ENCODE measurements at places on chromosomes 3 and 15.

- no peak for DNase-seq
Measured at GRCh38 chr3:143242101-143242500, 122.5 kb downstream of the CHST2 start.

- DNase-seq = no peak
Measured at GRCh38 chr3:178849199-178849910, 222.3 kb downstream of the ZMAT3 start.

GRCh38 chr3:50352781-50353180, 2.1 kb downstream of the CYB561D2 start:
- DNase-seq = no peak

DNA sequence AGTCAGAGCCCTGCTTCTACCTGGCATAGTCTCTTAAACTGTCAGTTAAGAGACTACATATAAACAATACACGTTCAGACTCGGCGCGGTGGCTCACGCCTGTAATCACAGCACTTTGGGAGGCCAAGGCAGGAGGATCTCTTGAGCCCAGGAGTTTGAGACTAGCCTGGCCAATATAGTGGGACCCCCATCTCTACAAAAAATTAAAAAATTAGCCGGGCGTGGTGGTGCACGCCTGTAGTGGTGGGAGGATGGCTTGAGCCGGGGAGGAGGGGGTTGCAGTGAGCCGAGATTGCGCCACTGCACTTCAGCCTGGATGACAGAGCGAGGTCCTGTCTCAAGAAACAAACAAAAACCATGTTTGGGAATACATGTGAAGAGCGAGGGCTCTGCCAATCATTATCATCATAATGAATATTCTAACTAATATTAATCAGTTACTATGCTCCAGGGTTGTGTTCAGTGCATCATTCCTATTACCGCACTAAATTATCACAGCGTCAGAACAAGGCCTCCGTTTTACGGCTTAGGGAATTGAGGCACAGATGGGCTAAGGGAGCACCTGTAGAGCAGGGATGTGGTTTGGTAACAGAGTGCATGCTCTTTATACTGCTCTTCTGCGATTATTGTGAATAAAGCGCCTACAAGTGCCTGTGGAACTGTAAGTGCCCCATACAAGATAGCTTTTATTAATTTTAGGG, 844 bp upstream of the UQCC5 start:
- peak; percentile 57 for DNase-seq

GRCh38 chr3:156290924-156291271, 170.5 kb downstream of the KCNAB1 start:
- DNase-seq = no peak

GRCh38 chr3:59320080-59320479, 270.3 kb upstream of the CFAP20DC start:
- no peak for DNase-seq

- DNase-seq = no peak
Measured at GRCh38 chr3:108183181-108183580, 39.0 kb downstream of the IFT57 start.

- DNase-seq = no peak
Measured at GRCh38 chr15:47711655-47712054, 5.7 kb upstream of the SEMA6D start.

DNA sequence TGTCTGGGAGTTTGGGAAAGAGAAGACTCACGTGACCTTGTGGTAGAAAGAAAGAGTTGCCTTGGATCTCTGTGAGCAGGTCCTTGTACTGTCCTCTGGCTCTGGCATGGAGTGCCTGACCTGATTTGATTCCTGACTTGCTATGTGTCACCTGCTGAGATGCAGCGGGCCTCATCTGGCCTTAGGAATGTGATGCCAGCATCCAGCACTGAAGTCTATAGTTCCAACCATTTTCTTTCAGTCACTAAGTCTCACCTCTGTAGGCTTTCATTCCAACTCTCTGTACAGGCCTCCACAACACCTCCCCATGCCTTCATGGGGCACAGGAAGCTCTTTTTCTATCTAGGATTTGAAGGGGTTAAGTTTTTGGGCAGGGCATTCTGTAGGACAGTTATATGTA, 12.1 kb upstream of the OXSR1 start:
- DNase-seq = no peak

DNA sequence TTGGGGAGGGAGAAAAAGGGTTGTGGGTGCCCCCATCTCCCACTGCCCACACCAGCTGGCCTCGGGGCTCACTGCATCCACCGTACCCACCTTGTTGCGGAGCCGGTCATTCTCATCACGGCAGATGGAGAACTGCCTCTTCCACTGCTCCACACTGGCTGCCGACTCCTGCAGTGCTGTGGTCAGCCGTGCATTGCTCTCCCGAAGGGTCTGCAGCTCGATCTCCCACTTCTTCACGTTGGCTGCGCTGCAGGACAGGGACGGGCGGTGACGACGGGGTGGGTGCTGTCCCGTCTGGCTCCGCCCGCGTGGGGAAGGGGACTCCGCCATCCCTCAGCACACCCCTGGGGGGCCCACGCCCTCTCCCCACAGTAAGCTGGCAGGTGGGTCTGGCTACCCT, 45.1 kb downstream of the WHAMM start:
- DNase-seq = peak; percentile 16

GRCh38 chr15:60006203-60006862, 2.2 kb downstream of the FOXB1 start:
- DNase-seq = no peak

GRCh38 chr15:72961346-72961745, 90.9 kb upstream of the NEO1 start:
- DNase-seq = no peak

GRCh38 chr3:148999806-149000205, 8.5 kb downstream of the GYG1 start:
- no peak for DNase-seq

DNA sequence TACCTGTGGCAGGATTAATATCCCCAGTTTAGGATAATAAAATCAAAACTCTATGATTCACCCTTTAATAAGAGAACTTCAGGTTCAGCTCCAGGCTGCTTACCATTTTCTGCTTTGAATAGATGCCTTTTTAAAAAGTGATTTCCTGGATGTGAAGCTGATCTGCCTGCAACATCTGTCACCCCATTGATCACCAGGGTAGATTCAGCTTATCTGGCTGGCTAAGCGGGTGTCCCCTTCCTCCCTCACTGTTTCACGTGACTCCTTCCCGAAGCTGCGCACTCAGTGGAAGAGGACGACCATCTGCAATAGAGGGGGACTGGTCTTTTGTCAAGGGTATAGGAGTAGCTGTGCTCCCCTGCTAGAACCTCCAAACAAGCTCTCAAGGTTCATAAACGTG, 128.1 kb downstream of the IL1RAP start:
- DNase-seq = no peak

- peak; percentile 81 for DNase-seq
Measured at GRCh38 chr3:69499899-69500421, 114.1 kb upstream of the FRMD4B start.

DNA sequence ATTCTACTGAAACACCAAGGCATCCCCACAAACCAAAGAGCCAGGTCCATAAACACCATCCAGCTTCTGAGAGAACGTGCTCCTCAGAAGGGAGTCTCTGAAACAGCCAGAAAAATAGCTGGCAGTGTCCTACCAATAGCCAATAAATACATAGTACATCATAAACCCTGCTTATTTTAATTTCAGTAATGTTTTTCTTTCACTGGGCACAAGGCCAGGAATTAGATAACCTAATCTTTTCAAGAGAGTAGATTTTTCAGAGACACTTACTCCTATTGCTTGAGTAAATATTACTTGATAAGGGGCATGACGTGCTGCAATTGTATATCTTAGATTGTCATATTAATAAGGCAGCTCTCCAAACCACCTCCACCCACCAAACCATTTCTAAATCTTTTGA, 22.7 kb downstream of the GADL1 start:
- DNase-seq = no peak

DNA sequence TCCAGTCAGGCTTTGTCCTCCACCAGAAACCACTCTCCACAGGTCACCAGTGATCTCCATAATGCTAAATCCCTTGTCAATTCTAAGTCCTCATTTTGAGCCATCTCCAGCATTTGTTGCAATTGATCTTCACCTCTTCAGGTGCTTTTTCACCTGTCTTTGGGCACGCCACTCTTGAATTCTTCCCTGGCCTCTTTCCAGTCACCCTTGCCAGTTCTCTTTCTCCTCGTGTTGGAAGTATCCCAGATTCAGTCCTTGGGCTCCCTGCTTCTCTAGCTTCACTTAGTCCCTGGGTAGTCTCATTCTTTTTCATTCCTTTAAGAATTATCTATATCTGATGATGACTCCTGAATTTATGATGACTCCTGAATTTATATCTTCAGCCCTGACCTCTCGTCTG, 37.5 kb downstream of the MAPK6 start:
- no peak for DNase-seq

DNA sequence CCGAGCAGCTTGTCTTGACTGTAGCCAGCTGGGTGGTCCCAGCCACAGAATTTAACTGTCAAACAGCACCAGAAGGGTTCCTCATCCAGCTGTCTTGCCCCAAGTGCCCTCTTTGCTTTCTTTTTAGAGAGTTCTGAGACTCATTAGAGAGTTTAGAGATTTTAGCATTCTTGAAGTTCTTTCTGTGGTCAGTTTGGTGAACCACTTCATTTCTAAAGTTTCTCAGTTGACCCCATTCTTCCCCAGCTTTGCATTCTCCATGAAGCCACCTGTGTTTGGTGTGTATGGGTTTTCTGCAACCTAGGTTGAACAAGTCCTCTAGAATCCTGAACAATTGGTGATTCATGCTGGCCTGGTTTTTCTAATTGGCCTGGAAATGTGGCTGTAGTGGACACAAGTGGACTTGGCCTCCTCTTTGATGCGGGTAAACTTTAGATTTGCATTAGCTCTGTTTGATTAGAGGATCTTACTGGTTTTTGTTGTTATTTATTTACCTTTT, 33.7 kb downstream of the FLNB start:
- DNase-seq = no peak

GRCh38 chr3:89859757-89860156, 752.3 kb downstream of the EPHA3 start:
- no peak for DNase-seq

DNA sequence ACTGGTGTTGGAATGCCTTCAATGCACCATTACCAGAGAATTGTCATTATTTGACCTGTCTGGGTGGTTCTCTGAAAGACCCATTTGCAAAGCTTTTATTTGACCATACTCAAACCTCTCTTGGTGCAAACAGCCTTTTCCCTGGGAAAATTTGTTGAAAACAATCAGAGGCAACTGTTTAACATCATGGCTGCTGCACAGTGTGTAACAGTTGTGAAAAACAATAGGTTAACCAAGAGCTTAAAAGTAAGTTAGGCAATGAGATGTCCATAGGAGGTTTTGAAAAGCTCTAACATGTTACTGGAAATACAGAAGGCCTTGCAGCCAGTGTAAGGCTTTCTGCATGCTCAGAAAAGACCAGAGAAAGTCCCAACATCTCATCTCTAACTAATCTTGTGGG, 18.9 kb downstream of the SPINK8 start:
- DNase-seq = no peak

DNA sequence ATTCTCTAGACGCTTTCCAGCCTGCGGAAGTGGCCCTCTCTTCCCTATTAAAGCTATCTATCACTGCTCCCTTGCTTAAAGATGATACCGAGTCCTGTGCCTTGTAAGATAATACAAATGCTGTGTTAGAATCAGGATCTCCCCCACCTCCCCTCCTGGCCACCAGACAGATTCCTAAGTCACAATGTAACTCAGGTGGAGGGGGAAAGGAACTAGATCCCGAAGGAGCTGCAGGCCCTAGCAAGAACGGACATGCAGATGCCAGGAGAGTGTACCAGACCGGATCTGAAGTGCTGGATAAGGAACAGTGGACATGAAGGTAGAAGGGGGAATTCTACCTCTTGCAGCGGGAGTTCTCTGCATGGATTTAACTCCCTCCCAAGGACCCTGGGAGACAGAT, 230.7 kb upstream of the LYSMD4 start:
- no peak for DNase-seq

DNA sequence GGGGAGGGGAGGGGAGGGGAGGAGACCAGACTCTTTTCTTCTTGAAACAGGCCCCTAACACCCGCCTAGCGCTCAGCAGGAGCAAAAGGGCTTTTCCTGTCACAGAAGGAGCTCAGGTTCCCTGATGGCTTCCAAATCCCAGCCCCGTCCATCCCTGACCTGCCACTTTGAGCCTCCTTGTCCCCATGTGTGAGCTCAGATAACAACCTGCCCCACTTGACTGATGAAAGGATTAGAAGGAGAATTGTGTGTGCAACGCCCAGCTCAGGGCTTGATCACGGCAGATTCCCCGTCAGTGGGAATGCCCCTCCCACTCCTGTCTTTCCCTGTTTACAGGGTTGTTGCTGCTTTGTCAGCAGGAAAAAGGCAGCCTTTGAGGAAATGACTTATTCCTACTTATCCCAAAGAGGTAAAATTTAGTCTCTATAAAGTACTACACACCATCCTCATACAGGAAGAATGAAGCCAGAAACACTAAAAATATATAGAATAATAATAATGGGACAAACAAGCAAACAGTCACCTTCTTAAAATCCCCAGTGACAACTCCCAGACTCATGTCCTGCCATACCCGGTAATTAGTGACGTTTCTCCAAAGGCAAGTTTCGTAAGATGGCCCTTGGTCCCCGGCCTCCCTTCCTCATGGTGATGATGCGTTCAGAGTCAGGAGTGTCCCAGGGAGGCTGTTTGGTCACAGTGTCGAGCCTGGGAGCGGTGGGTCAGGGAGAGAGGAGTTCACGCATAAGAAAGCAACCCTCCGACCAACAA, 6.1 kb upstream of the LRRC15 start:
- no peak for DNase-seq

GRCh38 chr3:13332740-13333139, 87.4 kb downstream of the NUP210 start:
- DNase-seq = no peak

DNA sequence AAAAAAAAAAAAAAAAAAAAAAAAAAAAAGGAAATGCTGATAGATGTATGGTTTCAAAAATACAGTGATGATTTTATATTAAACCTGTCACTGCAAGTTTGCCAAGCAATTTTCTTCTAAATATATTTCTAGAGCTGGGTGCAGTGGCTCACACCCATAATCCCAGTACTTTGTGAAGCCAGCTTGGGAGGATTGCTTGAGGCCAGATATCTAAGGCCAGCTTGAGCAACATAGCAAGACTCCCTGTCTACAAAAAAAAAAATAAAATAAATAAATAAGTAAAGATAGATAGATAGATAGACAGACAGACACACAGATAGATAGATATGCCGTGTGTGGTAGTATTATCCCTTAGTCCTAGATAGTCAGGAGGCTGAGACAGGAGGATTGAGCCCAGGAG, 41.4 kb upstream of the ST3GAL6 start:
- DNase-seq = no peak

DNA sequence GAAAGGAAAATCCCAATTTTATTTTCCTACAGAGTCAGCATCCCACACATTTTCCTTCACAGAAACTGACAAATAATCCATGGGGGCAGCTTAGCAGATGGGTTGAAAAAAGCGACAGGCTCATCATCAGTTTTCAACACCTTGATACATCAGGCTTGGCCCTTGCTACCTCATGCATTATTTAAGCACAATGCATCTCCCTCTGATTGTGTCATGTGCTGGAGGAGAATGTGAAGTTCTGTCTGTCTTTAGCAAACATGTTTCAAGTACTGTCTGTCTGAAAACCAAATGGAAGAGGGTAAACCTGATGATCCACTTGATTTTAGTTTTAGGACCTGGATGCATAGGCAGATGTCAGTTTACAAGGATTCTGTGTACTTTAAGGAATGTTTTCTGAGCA, 128.6 kb upstream of the ADAMTS9 start:
- no peak for DNase-seq

- DNase-seq = no peak
Measured at GRCh38 chr3:192090586-192090985, 629.6 kb downstream of the PYDC2 start.

GRCh38 chr3:152619691-152620090, 215.2 kb upstream of the P2RY1 start:
- no peak for DNase-seq

- no peak for DNase-seq
Measured at GRCh38 chr15:49115062-49115461, 40.3 kb downstream of the COPS2 start.

GRCh38 chr15:78931439-78932257, 13.2 kb downstream of the CTSH start:
- no peak for DNase-seq

Data from right atrium auricular region (tissue), 2 donors.